SW 1271 (cell line): ENCODE measurements at places on chromosomes 4 and X.
A peak's percentile ranks its signal among the peaks of the same experiment; 100 is the strongest.

GRCh38 chr4:148704291-148704690, 262.1 kb upstream of the NR3C2 start:
- DNase-seq = no peak

- DNase-seq = no peak
Measured at GRCh38 chr4:117447925-117448324, 362.5 kb upstream of the TRAM1L1 start.

DNA sequence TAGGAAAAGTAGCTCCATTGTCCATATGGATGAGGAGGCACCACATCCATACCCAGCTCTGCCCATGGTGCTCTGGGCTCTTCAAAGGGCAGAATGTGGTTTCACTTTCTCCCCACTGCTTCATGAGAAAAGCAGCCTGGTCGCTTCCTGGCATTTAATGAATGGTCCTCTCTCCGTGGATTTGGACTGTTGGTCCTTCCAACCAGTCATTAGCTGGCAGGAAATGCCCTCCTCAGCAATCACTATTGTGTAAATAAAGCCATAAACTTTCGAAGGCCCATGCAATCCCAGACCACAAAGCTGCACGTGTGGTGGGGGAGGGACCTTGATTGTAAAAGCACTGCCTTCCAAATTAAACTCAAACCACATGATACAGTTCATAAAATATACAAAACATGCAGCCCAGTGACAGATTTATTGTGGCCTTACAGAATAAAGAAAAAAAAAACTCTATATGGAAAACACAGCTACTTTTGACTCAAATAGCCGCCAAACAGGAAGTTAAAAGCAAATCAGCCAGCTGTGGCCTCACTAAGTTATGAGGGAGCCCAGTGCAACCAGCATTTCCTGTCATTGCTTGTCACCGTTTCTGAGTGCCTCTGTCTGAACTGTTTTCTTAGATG, 8.1 kb downstream of the MBNL3 start:
- peak; percentile 0 for DNase-seq

DNA sequence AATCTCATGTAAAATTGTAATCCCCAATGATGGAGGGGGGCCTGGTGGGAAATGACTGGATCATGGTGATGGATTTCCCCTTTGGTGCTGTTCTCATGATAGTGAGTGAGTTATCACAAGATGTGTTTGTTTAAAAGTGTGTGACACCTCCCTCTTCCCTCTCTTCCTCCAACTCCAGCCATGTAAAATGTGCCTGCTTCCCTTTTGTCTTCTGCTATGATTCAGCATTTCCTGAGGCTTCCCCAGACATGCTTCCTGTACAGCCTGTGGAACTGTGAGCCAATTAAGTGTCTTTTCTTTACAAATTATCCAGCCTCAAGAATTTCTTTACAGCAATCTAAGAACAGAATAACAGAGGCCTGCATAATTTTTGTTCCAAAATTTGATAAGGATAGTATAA, 85.2 kb downstream of the ANAPC10 start:
- peak; percentile 16 for DNase-seq

DNA sequence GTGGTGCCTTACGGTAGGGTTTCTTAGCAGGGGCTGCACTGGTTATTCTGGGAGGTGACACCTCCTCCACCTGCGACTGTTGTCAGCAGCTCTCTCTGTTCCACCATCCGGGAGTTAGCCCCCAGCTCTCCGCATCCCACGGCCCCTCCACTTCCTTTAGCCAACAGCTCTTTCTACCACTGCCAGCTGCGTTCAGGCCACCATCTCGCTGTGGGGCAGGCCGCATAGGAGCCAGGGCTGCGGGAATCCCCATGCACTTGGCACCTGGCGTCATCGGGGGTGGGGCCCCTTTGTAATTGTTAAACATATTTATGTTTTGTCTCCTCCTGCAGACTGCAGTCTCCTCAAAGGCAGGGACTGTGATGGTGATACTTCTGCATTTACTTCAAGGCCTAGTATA, 480.2 kb downstream of the SMARCA1 start:
- DNase-seq = no peak

DNA sequence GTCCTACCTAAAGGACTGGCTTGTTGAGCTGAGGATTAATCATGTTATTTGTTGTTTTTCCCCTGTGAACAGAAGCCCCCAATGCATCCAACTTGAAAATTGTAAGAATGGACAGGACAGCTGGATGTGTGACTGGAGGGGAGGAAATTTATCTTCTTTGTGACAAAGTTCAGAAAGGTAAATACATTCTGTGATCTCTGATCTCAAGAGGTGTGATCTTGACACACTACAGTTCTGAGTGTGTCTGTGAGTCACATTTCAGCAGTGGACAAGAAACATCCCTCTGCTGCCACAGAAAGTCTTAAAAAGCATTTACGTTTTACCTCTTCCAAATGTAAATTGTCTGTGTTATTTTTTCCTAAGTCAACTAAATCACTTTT, 79.3 kb downstream of the NFKB1 start:
- DNase-seq = no peak

- no peak for DNase-seq
Measured at GRCh38 chr4:87093443-87094123, 126.8 kb downstream of the KLHL8 start.

GRCh38 chrX:42565739-42566138, 212.2 kb downstream of the PPP1R2C start:
- no peak for DNase-seq

- no peak for DNase-seq
Measured at GRCh38 chr4:58935332-58935731, 1825.1 kb upstream of the IGFBP7 start.

DNA sequence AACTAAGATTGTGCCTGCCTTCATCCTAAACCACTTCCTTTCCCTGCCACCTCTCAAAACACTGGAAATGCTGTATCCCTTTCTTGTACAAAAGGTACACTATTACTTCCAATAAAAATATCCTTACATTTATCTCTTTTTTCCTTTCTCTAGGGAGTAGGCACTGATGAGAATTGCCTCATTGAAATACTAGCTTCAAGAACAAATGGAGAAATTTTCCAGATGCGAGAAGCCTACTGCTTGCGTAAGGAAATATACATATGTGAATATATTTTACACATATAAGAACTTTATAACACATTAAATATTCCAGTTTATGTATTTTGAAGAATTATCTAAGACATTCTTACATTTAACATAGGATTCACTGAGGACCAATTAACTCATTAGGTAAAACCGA, 71.7 kb downstream of the ANXA10 start:
- DNase-seq = no peak

DNA sequence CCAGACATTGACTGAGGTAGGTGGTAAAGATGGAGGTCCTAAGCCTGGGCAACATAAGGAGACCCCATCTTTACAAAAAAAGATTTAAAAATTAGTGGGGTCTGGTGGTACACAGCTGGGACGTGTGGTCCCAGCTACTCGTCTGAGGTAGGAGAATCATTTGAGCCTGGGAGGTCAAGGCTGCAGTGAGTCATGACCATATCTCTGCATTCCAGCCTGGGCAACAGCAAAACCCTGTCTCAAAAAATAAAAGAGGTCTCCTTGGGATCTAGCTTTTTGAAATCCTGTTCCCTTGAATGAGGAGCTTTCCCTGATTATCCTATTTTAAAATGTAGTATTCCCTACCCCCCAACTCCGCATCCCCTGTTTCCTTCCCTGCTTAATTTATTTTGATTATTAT, 78.7 kb upstream of the OGT start:
- DNase-seq = no peak

DNA sequence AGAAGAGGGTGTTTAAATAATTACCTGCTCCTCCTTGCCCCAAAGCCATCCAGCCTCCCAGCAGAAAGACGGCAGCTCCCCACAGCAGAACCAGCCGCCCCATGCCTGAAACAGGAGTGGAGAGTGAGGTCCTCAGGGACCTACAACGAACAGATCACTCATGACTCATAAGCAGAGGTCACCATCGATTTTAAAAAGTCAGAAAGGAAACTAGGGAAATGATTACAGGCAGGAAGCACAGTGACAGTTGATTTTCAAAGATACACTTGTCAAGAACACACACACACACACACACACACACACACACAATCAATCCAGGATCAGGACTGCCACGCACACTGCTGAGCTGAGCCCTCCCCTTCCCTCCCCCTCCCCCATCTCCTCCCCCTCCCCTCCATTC, at the start of gene CRLF2:
CRLF2 (minus strand) TSS at position 118 of the 400 bp plus-strand sequence; CDS start at position 103, 15 bp downstream.
- DNase-seq = no peak

GRCh38 chr4:2535376-2536192, 863 bp upstream of the FAM193A start:
- no peak for DNase-seq

GRCh38 chr4:140874056-140874455, 117.9 kb upstream of the TBC1D9 start:
- DNase-seq = no peak

DNA sequence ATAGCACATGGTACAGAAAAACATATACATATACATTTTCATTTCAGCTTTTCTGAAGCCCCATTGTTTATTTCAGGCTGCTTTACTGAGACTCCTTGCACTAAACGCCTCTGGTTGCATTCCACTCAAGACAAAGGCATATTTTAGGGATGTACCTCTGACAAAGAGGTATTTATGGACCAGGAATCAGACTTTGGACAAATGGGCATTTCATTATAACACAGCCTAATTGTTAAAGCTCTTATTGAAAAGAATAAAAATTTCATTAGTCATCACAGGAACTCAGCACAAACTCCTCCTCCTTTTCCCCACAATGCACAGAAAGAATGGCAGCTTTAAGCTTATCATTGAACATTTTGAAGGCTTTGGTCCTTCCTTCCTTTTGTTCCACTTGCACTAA, 62.9 kb upstream of the UGT8 start:
- DNase-seq = no peak

GRCh38 chrX:11670316-11670715, 4.6 kb upstream of the ARHGAP6 start:
- no peak for DNase-seq

DNA sequence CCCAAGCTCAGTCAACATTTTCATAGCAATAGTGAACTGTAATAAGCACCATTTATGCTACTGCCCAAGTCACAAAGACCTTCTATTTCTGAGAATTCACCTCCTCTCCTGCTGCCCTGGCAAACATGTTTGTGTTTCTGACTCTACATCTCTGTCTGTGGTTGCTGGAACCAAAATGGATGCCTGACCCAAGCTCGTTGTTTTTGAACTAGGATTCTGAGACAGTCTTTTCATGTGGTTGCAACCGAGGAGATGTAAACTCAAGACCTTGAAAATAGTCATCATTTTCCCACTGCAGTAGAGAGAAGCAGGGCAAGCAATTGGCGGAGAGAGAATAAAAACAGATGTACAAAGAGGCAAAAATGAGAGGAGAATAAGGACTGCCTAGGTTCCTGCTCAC, 160.2 kb downstream of the RAB28 start:
- DNase-seq = no peak

- DNase-seq = no peak
Measured at GRCh38 chr4:4856071-4857000, 3.1 kb upstream of the MSX1 start.

- DNase-seq = no peak
Measured at GRCh38 chrX:1316527-1316926, 20.1 kb upstream of the IL3RA start.

DNA sequence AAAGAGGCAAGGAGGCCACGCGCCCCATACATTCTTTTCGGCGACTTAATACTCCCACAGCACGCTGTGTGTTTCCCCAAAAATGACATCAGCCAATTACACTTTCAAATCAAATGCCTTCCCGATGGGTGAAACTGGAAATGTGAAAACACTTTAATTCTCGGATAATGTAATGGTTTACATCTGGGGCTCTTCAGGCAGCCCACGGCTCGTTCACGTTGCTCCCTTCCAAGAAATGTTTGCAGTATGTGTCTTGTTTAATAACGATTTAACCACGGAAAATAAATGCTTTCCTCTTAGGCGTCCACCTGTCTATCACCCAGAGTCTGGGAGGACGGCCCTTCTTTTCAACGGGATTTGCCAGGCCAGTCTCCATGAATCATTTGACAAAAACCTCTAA, 272.5 kb downstream of the SHOX start:
- DNase-seq = no peak

DNA sequence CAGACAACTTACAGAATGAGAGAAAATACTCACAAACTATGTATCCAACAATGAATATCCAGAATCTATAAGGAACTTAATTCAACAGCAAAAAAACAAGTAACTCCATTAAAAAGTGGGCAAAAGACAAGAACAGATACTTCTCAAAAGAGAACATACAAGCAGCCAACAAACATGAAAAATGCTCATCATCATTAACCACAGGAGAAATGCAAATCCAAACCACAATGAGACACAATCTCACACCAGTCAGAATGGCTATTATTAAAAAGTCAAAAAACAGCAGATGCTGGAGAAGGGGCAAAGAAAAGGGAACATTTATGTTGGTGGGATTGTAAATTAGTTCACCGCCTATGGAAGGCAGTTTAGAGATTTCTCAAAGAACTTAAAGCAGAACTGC, 150.3 kb downstream of the FGF16 start:
- DNase-seq = no peak

DNA sequence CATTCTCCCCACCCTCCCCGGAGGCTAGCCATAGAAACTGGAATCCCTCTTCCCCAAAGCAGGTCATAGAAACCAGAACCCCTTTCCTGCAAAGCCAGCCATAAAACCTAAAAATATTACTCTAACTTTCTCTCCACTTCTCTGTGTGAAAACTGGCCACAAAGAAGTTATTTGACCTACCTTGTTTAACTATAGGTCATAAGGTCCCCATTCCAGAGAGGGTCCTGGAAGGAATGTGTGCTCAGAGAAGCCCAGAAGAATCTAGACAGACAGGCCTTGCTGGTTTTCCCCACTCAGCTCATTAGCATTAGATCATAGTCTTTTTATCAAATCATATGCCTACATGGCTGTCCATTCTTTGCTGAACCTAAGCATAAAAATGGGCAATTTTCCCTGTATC, 52.8 kb upstream of the TEX13A start:
- DNase-seq = no peak

- peak; percentile 2 for DNase-seq
Measured at GRCh38 chr4:18882468-18882867, 860.9 kb upstream of the LCORL start.

GRCh38 chr4:3611778-3612177, 79.6 kb upstream of the LRPAP1 start:
- no peak for DNase-seq

DNA sequence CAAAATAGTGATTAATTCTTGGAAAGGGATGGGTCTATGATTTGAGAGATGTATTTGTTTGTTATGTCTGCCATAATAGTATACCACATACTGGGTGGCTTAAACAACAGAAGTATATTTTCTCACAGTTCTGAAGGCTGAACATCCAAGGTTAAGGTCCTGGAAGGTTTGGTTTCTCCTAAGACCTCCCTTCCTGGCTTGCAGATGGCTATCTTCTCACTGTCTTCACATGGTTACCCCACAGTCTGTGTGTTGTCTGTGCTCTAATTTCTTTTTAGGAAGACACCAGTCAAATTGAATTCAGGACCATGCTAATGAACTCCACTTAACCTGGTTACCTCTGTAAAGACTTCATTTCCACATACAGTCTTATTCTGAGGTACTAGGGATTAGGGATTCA, 25.6 kb downstream of the CXCL2 start:
- DNase-seq = no peak

- no peak for DNase-seq
Measured at GRCh38 chr4:176565049-176565448, 227.7 kb downstream of the VEGFC start.
